ENCODE measurements at places on chromosomes 1 and 21.

DNA sequence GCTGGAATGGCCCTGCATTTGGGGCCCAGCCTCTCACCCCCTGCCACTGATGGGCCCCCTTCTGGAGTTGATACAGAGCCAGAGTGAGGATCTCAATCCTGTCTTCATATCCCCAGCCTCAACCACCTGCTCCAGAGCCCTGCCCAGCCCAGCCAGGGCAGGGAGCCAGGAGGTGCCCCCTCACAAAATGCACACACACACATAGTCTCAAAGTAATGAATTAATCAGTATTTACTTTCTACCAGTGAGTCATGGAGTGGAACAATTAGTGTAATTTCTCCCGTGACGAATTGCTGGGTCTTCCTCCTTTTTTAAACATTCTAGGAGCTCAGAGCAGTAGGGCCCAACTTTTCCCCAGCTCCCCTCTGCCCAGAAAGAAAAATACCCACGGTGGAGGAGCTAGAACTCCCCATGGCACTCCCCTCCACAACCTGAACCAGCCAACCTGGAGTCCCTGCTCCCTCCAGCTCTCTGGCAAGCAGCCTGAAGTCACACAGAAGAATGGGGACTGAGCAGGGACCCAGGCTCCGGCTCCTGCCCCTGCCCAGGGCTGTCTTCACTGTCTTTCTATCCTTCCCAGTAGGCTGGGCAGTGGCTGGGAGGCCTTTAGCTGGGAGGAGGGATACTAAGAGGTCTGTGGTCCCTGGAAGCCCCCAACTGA is 29.3 kb downstream of the SDC3 start:
- DNase-seq: no peak

- DNase-seq: no peak
Measured at GRCh38 chr1:17045634-17046333, 8.0 kb downstream of the SDHB start.

DNA sequence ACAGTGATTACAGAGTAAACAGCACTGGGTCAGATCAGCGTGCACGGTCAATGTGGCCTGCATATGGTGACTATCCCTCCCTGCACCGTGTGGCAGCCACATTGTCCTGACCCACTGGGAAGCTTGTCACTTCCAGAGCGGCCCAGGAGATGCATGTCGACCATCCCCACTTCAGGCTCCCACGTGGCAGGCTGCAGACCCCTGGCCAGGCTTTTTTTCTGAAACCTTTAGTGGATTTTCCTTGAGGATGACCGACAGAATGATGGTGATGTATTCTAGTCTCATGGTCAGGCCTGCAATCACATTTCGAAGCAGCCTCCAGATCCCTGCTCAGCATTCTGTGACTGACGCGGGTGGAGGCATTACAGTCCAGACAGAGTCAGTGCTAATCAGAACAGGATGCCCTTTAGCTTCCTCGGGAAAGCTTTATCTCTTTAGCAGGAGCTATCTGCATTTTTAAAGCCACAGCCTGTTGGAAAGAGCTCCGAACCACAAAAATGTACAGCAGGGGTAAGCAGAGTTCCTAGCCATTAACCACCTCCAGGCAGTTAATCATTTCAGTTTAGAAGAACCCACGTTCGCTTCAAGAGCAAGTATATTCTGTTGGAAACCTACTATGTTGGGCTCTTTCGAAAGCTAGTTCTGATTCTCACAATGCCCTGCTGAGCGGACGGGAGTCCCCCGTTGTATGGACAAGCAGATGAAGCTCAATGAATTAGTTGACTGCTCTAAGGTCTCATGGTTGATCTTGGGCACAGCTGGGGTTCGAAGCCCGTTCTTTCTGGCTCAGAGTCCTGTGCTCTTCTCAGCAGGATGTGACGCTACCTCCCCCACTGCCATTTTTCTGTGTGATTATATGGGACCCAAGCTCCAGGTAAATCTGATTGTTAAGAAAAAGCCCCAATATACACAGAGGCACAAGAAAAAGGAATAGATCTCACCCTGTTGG is 56.5 kb downstream of the IRF2BP2 start:
- no peak for DNase-seq

DNA sequence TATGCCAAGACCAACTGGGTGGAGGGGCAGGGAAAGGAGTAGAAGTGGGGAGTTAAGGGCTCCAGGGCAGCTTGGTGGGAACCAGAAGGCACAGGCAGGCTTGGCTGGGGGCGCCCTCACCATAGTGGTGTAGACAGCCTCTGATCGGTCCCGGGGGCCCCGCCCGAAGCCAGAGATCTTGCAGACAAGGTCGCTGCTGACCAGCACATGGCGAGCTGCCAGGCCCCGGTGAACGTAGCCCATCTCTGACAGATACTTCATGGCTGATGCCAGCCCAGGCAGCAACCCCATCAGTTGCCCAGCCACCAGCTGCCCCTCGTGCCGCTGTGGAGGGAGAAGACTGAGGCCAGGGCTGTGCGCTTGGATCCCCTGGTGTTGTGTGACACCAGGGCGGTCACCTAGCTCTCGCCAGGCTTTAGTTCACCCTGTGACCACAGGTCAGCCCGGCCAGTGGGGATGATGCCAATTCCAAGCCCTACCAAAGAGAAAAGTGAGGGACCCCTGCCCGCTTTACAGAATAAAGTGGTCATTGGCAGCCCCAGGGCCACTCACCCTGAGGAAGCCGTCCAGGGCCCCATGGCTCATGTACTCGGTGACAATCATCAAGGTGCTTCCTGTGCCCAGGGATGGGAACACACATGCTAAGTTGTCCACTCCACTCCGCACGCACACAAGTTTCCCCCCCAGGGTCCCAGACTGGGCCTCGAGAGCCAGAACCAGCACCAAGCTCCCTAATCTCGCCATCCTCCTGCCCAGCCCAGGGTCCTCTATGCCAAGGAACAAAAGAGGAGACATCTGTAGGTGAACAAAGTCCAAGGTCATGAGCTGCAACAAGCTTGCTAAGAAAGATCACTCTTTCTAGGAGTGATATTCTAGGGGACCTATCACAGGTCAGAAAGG is 28.2 kb downstream of the CDCA8 start:
- DNase-seq: no peak

- DNase-seq: no peak
Measured at GRCh38 chr1:82517586-82517985, 716.9 kb downstream of the ADGRL2 start.

- DNase-seq: peak; percentile 85
Measured at GRCh38 chr1:92953491-92953890, 7.8 kb downstream of the DIPK1A start.

GRCh38 chr1:75616436-75617433 is 5.8 kb upstream of the SLC44A5 start:
- no peak for DNase-seq

GRCh38 chr1:20413136-20413775 is 72.8 kb downstream of the CAMK2N1 start:
- DNase-seq: no peak

DNA sequence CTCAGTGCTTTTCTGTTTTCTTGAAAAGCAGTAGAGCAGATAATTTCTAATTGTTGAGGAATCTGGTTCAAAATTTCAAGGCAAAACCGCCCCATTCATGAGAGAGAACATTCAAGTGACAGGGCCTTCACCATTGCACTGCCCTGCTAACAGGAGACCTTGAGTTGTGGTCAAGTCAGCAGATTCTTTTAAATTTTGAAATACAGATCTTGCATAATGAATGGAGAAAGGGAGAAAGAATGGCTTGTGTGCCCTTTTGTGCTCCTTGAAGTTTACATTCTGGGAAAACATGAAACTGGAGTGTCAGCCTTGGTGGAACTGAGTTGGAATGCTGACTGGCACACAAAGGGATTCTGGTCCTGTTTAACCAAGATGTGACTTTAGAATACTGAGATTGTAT is 164.5 kb upstream of the UBE2U start:
- no peak for DNase-seq

GRCh38 chr21:34526618-34527290 is 14.7 kb upstream of the KCNE1 start:
- DNase-seq: no peak

- no peak for DNase-seq
Measured at GRCh38 chr1:66517959-66518358, 16.0 kb upstream of the SGIP1 start.

GRCh38 chr1:39681999-39682398 is 9.2 kb downstream of the HPCAL4 start:
- no peak for DNase-seq

DNA sequence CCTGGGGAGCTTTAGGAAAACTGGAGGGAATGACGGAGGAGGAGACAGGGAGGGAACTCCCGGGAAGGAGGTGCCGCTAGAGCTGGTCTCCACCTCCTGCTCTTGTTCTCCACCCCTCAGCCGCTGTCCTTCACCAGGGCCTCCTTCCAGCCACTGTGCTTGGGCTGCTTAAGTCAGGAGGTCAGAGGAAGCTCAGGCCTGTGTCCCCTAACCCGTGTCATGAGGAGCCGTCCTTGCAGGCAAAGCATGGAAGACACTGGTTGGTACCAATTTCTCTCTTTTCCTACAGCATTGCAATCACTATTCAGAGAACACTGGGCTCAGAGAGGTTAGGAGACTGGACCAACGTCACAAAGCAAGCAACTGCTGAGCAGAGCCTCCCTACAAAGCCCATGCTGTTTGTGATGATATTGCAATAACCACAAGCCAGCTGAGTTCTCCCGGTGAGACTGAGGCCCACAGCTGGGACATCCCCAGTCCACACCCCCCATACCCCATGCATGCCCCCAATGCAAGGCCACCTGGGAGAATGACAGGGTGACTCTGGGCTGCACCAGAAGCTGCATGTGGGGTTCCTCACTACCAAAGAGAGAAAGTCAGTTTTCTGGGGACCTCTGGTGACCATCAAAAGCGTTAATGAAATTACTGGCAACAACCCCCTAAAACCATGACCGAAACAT is 427.5 kb downstream of the NPHP4 start:
- DNase-seq: no peak

GRCh38 chr1:7541629-7542028 is 229.5 kb upstream of the VAMP3 start:
- no peak for DNase-seq

DNA sequence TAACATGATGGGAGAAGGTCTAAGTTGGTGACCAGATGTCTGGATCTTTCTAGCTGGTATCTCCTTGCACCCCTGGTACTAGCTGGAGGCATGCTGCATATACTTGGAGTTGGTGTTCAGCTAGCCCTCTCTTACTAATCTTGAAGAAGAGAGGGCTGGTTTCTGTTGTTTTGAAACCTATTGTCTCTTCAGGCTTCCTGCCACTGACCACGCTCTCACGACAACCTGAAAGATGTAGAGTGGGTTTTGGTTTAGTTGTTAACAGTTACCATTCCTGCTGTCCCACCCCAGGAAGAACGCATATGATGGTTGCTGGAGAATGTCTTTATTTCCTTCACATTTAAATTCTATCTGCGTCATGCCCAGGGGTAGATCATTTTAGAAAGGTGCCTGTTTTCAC is 3.6 kb downstream of the MAN1C1 start:
- no peak for DNase-seq

DNA sequence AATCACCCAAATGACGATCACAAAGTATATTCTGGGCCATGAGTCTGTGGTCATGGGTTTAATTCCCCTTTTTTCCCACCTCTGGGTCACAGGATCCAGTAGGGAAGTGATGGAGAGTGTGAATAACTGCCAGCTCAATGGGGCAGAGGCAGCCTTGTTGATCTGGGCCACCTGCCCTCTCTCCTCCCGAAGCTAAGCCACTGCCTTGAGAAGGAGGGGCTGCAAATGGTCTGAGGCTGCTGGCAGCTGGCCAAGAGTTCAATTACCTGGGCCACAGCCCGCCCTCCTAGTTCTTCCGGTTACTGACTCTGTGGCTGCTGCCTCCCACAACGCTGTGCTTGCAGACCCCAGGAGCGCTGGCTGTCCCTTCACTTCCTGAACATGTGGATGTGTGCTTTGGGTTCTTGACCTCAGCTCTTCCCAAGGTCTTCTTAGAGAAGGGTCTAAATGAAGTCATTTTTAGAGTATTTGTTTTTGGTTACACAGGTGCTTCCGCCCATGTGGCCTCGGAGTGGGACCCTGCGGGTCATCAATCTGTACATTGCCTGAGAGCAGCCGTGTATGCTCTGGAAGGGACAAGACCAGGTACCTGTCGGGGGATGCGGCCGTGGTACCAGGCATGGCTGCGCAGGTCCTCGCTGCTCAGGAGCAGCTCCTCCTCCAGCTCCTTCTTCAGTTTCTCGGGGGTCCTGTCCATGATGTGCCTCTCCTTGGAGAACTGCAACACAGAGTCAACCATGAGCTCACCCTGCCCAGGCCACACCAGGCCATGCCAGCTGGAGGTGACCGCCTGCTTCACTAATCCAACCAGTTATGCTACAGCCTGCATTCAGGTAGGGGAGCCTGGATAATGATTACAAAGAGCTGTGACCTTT is 89.7 kb downstream of the BCAR3 start:
- DNase-seq: peak; percentile 58

DNA sequence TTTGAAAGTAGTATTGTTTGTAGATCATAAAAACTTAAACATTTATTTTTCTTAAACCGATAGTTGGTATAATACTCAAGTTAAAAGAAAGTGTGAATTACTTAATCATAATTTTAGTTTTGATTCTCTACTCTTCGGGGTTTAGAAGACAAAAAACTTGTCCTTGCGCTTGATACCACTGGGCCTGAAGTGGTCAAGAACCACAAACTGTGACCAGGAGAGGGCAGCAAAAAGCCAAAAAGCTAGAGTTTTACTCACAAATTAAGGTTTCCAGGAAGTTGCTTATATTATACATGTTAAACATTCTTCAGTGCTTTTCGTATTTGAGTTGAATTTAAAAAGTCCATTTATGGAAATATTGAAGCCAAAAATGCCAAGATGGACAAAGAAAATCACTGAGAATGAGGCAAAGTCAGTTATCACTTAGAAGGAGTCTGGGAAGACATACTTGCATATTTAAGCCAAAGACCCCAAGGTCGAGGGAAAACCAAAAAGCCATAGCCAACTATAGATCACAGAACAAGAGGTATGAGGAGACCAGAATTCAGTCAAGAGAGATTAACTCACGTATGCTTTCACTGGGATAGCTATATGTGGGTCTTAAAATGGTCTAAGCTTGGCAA is 34.2 kb downstream of the EFCAB7 start:
- DNase-seq: peak; percentile 15

DNA sequence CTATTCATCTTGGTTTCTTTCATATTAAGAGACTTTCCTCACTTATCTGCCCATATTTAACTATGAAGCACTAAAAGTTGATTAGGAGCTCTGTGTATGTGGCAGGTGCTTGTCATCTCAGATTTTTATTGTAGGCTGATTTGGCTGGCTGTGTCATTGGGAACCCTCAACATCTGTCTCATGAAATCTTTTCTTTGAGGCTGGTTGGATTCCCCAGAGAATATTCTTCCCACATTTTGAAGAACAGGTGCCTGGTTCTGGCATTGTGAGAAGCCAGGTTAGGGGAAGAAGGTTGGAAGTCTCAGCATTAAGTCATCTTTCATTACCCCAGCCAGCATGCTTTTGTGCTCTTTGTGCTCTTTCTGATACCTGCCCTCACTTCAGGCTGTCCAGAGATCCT is 37.1 kb downstream of the EEIG2 start:
- no peak for DNase-seq

- DNase-seq: no peak
Measured at GRCh38 chr1:36144413-36144812, 4.9 kb downstream of the TRAPPC3 start.

DNA sequence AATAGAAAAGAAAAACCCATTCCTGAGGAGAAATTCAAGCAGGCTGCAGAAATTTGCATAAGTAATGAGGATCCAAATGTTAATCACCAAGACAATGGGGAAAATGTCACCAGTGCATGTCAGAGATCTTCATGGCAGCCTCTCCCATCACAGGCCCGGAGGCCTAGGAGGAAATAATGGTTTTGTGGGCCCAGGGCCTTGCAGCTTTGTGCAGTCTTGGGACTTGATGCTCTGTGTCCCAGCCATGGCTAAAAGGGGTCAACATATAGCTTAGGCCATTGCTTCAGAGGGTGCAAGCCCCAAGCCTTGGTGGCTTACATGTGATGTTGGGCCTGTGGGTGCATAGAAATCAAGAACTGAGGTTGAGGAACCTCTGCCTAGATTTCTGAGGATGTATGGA is 22.7 kb downstream of the RAB3GAP2 start:
- no peak for DNase-seq
